ENCODE measurements at places on chromosomes 11 and 22. TPM values are rescaled to one million over a fixed set of nuclear protein-coding genes. Genes with fewer than 3 reads are reported as not detected.

RASGRP2 gene
- 1.1 TPM for total RNA-seq

OPCML gene
- not detected for total RNA-seq

OR10W1 gene
- not detected for total RNA-seq

DAGLA gene
- total RNA-seq: 5.0 TPM

UBQLN3 gene
- total RNA-seq: not detected

NEU3 gene
- 12.4 TPM for total RNA-seq

SLC15A3 gene
- 5.6 TPM for total RNA-seq

MS4A6E gene
- not detected for total RNA-seq

GAL3ST1 gene
- total RNA-seq: not detected

LAYN gene
- 20.9 TPM for total RNA-seq

DSCAML1 gene
- not detected for total RNA-seq

MS4A14 gene
- total RNA-seq: not detected

ADAMTS8 gene
- total RNA-seq: not detected

APOA4 gene
- total RNA-seq: not detected

NUDT8 gene
- total RNA-seq: 5.2 TPM

CYP2D6 gene
- total RNA-seq: under 0.01 TPM

MUC5AC gene
- not detected for total RNA-seq

RRP7A gene
- 45.3 TPM for total RNA-seq

SPI1 gene
- under 0.01 TPM for total RNA-seq

OR52N4 gene
- total RNA-seq: not detected

CABP2 gene
- total RNA-seq: not detected

LDHA gene
- 559 TPM for total RNA-seq

HOATZ gene
- total RNA-seq: not detected

GDPD4 gene
- total RNA-seq: not detected

C11orf21 gene
- total RNA-seq: not detected

UVRAG gene
- 78.4 TPM for total RNA-seq

C11orf65 gene
- total RNA-seq: 0.10 TPM

SLC35E4 gene
- 22.6 TPM for total RNA-seq

CEND1 gene
- total RNA-seq: 0.10 TPM

TNNI2 gene
- not detected for total RNA-seq

OR2AG1 gene
- total RNA-seq: not detected

Data from vein endothelial cell (primary cell).